Stimulated activated naive CD4-positive, alpha-beta T cell treated with Interleukin-2 at 50 U/mL for 16 hours (primary cell): ENCODE measurements at places on chromosomes 1 and 21.

DNA sequence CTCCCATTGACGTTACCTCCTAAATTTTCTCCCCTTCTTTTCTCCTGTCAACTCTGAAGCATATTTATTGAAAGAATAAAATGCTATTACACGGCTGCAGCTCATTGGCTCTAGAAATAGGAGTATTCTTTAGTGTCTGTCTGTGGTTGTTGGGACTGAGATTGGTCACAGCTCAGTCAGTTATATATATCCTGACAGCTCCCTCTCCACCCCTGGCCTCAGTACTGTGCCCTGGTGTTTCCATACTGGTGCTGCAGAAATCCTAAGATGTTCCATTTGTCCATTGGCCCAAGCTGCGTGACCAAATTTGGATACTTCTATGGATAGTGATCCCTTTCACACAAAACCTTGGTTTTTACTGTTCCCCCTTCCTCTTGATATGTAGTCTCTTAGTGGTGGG is 67.3 kb downstream of the RALGPS2 start:
- no peak for DNase-seq

- no peak for DNase-seq
Observed at GRCh38 chr1:171712341-171712740, 29.5 kb downstream of the VAMP4 start.

- no peak for DNase-seq
Observed at GRCh38 chr1:200310824-200311223, 99.0 kb downstream of the ZNF281 start.

DNA sequence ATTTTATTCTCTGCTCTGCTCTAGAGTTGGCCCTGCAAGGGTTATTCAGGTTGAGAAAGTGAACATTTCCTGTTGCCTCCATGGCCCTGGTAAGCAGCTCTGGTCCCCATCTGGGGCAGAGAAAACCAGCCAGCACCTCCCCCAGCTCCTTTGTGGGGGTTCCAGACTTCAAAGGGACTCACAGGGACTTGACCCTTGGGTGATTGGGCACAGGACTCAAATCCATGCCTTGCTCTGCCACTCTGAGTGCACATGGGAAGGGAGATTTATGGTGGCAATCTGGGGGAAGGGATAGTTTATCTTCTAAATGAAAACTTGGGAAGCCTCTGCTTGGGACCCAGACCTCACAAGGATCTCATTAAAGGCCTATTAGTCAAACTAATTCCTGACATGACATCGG is 212.8 kb downstream of the FOXD2 start:
- DNase-seq = no peak

DNA sequence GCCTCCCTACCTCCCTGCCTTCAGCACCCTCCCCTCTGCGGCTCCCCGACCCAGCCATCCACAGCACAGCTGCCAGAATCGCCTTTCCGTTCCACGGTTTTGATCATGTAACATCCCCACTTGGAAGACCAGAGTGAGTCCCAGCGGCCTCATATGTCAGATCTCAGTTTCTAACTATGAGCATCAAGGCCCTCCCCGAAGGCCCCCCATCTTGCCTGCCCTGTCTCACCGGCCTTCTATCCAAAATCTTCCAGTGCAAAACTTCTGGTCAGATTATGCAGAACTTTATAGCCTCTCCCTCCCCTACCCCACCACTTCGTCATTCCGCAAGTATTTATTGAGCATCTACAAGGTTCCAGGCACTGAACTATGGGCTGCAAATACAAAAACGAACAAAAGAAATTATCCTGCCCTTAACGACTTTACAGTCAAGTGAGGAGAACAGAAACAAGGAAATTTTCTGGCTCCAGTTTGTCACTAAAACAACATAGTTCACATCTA is 20.3 kb upstream of the LMX1A start:
- no peak for DNase-seq

DNA sequence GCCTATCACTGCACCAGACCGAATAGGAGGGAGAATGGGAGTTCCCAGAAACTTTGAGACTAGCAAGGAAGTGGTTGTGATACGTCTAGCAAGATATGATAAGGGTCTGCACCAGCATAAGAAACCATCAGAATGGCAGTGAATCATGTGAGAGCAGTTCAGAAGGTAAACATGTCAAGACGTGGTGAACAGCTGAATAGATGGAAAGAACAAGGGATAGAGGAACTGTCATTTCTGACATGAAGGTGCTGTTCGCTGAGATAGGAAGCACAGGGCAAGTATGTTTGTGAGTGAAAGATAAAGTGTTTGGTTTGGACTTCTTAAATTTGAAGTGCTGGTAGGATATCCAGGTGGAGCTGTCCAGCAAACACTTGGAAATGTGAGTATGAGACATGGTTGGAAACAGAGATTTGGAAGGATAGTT is 1.1 kb upstream of the AGO1 start:
- no peak for DNase-seq

DNA sequence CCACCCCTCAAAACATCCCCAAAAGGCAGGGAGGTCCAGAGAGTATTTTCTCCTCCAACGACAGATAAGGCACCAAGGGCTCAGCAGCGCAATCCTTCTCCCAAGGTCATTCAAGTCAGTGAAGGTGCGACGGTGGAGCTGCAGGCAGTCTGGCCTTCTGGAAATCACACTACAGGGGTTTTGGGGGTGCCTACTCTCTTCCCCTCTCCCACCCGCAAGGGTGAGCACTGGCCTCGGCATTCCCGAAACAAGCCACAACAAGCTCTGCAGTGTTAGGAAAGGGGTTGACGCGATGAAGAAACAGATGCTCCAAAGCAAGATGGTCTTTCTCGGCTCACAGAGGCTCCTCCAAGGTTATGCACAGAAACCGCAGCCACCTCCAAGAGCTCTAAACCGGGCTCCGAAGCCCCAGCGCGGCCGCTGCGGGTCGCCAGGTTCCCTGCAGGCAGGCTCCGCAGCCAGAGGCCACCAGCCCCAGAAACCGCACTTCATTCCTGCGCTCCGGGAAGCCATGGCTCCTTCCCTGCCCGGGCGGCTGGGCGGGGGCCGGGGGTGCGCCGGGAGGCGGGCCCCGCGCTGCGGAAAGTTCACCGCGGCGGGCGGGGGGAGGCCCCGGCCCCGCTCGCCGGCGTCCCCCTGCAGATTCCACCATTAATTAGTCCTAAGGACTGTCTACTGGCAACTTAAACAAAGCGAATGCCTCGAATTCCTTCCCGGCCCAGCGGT is 1.1 kb downstream of the LUZP1 start:
- DNase-seq = peak; percentile 30

DNA sequence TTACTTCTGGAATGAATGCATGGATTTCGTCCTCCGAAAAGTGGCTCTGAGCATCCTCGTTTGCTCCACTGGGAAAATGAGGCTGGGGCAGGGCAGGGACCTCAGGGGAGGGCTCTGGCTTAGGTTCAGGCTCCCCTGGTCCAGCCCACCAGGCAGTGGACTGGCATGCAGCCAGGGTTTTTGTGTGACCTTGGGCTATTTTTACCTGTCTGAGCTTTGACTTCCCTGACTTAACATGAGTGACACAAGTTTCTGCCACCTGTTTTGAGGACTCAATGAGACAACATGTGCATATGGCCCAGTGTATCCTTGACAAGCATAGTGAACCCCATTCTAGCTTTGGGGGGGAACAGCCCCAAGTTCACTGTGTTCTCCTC is 32.6 kb upstream of the EDN2 start:
- no peak for DNase-seq

GRCh38 chr1:31607360-31607759 is 10.1 kb upstream of the HCRTR1 start:
- DNase-seq = no peak

DNA sequence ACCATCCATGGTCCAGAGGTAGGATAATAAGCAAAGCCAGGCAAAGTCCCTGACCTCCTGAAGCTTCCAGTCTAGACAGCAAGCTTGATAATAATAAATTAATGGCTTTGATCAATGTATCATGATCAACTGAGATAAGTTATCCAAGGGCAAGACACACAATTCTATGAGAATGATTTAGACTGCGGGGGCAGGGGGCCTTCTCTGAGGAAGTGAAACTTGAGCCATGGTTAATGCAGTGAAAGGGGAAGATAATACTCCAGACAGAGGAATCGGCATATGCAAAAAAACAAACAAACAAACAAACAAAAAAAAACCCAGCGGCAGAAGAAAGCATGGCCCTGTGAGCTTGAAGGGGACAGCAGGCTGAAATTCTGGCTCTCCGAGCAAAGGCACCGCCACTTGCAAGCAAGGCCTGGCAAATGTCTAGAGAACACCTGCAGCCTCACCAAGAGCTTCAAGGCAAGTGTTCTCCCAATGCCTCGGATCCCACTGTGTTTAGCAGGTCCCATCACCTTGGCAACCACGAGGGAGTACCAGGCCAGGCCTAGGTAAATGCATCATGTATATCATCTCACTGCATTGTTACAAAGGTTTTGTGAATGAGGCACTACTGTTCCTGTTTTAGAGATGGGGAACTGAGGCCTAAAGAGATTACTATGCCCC is 24.9 kb downstream of the CSMD2 start:
- DNase-seq = no peak

DNA sequence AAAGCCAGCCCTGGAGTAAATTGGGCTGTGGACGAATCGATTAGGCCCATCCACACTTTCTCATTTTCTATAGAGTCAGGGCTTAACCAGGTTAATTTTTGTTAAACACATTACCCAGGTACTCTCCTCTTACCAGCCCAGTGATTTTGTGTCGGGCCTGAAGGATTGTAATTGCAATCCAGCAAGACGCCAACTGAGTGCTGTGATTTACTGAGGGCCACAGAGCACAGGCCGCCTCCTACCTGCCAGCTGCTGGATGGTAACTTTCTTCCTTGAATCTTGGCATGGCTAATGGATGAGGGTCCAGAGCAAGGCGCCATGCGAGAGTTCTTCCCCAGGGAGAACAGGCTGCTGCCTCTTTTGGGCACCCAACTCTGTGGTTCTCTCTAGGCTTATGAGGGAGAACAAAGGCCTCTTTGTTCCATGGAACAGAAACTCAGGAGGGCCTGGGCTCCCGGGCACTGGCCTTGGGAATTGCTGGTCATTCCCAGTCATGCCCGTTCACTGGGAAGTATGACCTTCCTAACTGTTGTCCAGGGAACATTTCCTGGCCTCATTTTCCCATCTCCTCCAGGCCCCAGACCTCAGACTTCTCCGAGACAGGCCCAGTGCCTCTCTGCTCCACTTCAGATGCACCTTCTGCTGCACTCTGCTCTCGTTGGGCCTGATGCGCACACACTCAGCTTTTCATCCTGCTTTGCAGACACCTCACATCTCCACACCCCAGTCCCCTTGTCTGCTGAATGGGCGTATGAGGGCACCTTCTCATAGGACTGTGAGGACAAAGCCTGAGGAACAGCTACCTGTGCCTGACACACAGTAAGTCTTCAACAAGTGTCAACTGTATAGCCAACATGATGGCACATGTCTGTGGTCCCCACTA is 57.3 kb downstream of the SYF2 start:
- DNase-seq = no peak

DNA sequence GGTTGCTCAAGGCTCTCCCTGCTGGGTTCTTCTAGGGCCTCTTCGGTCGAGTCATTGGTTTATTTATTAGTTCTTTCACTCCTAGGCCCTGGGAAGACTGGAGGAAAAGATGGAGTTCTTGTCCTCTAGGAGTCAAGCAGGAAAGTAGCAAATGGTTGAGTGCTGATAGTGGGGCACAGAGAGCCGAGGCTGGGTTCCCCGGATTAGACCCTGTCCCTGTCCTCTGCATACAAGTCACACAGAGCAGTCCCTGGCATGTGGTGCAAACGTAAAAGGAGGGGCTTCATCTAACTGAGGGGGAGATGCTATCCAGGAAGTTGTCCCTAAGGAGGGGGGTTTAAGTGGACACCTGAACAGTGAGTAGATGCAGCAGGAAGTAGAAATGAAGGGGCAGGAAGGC is 19.2 kb upstream of the KCNE2 start:
- DNase-seq = no peak

DNA sequence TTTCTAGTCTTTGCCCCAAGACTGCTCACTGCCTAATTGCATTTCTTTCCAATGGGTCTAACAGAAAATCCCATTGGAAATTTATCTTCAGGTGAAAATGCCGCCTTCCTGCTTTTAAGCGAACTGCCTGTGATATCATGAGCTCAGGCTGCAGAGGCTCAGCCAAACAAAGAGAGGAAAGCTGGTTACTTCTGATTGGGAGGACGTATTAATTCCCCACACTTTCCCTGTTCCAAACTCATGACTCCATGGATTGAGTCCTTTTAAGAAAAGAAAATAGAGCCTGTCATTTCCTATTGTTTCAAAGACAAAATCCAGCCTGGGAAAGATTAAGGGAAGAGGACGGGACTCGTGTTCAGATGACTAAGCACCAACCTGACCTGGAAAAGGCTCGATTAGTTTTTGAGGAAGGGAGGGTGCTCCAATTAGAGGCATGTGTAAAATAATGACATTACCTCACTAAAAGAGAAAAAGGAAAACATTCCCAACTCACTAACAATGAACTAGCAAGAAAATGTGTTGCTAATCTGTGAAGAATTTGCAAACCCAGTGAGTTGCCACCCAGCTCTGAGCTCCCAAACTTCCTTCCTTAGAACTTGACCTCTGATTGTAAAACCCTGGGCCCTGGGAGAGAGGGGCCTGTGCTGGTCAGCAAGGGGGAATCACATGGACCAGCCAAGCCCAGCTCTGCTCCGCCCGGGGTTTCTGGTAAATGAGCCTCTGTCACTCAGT is 61.2 kb downstream of the TCP10L start:
- no peak for DNase-seq

DNA sequence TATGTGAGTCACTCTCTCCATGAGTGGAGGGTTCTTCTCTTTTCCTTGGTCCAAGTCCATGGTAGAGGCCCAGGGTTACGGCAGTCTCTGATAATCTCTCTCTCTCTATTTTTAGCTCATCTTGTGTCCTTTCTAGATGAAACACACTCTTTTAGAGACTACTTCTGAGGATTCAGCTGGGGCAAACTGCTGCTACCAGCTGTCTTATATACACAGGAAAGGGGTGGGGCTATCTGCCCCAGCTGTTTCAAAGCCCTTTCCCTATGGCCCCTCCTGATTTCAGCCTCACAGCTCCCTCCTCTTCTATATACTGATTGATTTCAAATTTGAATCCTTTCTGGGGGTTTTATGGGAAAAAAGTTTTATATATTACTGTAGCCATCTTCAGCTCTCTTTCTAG is 324.8 kb downstream of the RWDD3 start:
- DNase-seq = no peak

GRCh38 chr1:105909811-105910210 is 1146.7 kb upstream of the PRMT6 start:
- no peak for DNase-seq

GRCh38 chr1:220144051-220144450 is 50.1 kb downstream of the IARS2 start:
- no peak for DNase-seq

DNA sequence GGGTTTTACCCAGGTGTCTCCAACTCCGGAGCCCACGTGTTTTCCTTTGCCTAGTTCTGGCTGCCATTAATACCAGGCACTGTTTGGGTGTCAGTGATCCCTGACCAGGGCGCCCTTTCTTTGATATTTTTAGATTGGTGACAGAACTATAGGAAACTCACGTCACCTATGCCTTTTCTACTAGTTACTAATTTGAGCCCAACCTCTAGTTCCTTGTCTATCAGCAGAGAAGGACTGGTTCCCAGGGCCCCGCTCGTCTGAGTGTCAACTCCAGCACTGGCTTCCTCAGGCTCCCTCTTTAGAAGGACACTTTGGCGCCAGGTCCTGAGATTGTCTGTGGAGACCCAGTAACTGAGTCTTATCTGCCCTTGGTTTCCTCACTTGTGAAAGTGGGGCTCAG is 9.4 kb downstream of the MFN2 start:
- DNase-seq = no peak
